Liver (tissue), 10 donors: ENCODE measurements at places on chromosomes 1 and 21. TPM values are rescaled to one million over a fixed set of nuclear protein-coding genes. Genes with fewer than 3 reads are reported as not detected.

The RLF gene
- 1.7 TPM for polyA plus RNA-seq

The NHLH1 gene
- polyA plus RNA-seq, result not detected

The SLAMF9 gene
- 0.64 TPM for polyA plus RNA-seq

The SPATA45 gene
- polyA plus RNA-seq, result not detected

The MIXL1 gene
- not detected for polyA plus RNA-seq

The OXCT2 gene
- polyA plus RNA-seq, result 0.11 TPM

The C1orf226 gene
- 16.9 TPM for polyA plus RNA-seq

The SMIM12 gene
- polyA plus RNA-seq, result 60.8 TPM

The OR2G6 gene
- not detected for polyA plus RNA-seq

The CELSR2 gene
- polyA plus RNA-seq, result 0.78 TPM

The AGO1 gene
- 3.0 TPM for polyA plus RNA-seq

The PDE9A gene
- polyA plus RNA-seq, result 1.5 TPM

The OR2L5 gene
- not detected for polyA plus RNA-seq

The OR2T2 gene
- not detected for polyA plus RNA-seq

The GIPC2 gene
- polyA plus RNA-seq, result 7.9 TPM

The MATN1 gene
- not detected for polyA plus RNA-seq

The KCNJ6 gene
- not detected for polyA plus RNA-seq

The ATP6V0B gene
- polyA plus RNA-seq, result 277 TPM

The GBP2 gene
- 10.4 TPM for polyA plus RNA-seq

The WDR64 gene
- 0.26 TPM for polyA plus RNA-seq

The NPR1 gene
- polyA plus RNA-seq, result 12.6 TPM

The UAP1 gene
- 50.6 TPM for polyA plus RNA-seq

The ECM1 gene
- polyA plus RNA-seq, result 17.0 TPM

The PNRC2 gene
- polyA plus RNA-seq, result 24.9 TPM

The C2CD4D gene
- 0.02 TPM for polyA plus RNA-seq

The OPRD1 gene
- 0.01 TPM for polyA plus RNA-seq

The GOLT1A gene
- 80.6 TPM for polyA plus RNA-seq

The KRTAP19-3 gene
- polyA plus RNA-seq, result not detected

The VWA1 gene
- polyA plus RNA-seq, result 18.3 TPM

The SARS1 gene
- 132 TPM for polyA plus RNA-seq

The HPCA gene
- polyA plus RNA-seq, result not detected
